ENCODE measurements at places on chromosomes 3 and 15.

- no peak for DNase-seq
These were observed 38.9 kb upstream of the PIK3CB start for GRCh38 chr3:138873471-138874278.

DNA sequence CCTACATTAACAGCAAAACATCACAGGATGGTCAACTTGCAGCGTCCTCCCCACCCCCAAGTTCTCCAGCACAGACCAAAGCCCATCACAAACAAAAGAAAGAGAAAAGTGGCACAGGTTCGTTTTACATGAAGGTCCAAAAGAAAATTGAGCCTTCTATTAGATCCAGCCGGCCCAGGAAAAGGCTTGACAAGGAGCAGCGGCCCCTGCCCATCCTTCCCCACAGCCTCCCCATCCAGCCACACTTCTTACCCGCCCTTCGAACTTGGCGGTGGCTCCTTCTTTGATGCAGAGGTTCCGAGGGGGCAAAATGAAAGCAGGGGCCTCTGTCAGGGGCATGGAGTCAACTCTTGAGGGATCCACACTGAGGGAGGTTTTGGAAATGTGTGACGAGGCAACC is 90.7 kb downstream of the MYLK start:
- no peak for DNase-seq

DNA sequence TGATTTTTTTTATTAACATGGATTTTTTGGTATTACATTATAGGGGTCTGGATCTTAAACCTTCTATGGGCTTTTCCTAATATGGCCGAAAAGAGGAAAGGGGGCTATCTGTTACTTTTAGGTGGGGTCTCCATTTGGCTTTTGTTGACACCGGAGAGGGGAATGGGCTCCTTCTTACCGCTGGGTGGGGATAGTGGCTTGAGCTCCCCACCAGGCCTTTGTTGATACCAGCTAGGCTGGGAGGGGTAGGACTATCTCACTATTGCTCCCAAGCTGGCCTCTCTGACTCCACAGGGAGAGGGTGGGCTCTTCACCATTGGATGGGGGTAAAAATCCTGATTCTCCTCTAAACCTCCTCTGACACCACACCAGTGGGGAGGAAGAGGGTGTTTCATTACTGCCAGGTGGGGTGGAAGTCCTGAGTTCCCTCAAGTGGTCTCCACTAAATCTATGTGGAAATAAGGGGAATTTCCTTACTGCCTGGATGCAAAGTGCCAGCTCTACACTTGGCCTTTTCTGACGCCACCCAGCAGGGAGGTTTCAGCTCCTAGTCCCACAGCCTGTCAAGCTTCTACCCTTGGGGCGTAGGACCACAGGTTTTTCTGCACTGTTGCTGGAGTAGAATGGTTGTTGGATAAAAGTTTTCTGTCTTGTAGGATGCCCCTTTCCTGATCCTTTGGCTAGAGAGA is 572.3 kb downstream of the MAGI1 start:
- DNase-seq: no peak

DNA sequence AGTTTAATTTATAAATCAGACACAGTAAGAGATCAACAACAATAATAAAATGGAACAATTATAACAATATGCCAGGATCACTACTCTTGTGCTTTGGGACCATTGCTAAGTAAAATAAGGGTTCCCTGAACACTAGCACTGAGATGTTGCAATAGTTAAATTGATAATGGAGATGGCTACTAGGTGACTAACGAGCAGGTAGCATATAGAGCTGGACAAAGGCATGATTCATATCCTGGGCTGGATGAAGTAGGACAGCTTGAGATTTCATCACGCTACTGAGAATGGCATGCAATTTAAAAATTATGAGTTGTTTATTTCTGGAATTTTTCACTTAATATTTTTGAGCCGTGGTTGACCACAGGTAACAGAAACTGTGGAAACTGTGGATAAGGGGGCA is 20.7 kb upstream of the MYZAP start:
- DNase-seq: no peak

DNA sequence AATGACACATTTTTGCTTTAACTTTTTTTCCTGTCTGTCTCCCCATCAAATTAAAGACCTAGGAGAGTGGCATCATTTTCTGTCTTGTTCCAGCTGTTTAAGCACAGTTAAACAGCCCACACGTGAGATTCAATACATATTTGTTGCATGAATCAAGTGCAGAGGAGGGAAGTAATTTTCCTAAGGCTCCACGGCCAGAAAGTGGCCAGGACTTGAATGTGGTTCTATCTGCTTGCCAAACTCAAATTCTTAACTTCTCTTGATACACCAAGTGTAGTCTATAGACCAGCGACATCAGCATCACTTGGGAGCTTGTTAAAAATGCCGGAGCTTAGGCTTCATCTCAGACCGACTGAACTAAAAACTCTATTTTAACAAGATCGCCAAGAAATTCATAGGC is 724.8 kb upstream of the CFAP20DC start:
- DNase-seq: no peak

DNA sequence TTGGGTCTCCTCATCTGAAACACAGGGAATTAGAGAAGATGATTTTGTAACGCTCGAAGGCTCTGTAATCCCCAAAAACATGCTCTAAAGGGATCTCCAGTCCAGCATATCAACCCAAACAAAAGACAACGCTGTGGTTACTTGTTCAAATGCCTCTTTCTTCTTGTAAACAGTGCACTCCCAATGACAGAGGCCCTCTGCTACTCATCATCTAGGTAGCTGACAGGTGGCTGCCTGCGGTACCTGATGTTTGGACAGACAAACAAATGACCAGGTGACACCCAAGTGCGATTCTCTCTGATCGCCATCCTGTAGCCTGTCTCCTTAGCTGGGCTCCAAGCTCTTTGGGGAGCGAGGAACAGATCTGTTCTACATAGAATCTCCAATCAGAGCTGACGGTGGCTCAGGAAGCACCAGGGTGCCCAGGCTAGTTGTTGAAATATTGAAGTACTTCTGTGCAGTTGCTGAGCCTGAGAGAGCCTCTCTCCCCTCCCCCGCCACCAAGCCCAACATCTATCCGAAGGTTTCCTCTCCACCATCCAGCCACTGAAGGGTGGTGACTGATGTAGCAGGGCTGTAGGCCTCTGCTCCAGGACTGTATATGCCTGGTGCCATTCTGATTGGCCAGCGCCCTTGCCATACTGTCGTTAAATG is 238.7 kb downstream of the XXYLT1 start:
- no peak for DNase-seq

- no peak for DNase-seq
These were observed 78.1 kb upstream of the EOMES start for GRCh38 chr3:27800261-27800660.

DNA sequence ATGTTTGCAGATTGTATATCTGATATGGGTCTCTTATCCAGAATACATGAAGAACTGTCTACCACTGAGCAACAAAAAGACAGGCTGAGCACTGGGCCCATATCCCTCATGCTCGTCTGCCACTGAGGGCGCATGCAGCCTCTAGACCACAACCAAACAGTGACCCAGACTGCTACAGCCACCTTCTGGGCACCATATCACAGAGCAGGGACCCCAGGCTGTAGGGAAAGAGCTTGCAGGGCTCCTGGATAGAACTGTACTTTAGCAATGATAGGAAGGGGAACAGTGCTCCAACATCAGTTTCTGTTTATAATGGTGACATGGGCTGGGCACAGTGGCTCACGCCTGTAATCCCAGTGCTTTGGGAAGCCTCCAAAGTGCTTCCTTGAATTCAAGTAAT is 40.2 kb upstream of the TMEM87A start:
- no peak for DNase-seq

- no peak for DNase-seq
These were observed at the start of gene TRIM69 for GRCh38 chr15:44736181-44736765. TSS of gene TRIM69 (plus strand) at chr15:44736528. CDS start at chr15:44736705, 177 bp downstream.

DNA sequence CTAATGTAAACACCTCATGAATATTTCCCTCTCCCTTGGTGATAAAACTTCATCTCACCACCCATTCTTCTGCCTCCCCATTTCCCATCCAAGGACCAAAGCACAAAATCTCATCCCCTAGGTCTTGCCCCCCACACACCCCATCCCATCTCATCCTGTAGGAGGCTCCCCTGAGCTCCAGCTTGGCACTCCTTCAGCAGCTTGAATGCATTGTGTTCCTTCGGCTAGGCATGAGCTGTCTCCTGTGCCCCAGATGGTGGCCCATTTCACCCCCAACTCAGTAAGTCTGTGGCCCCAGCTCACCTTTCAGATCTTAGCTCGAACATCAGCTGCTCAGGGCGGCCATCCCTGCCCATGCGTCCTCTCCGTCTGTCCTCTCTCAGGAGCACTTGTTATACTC is 203.6 kb upstream of the NR2F2 start:
- DNase-seq: no peak

- no peak for DNase-seq
These were observed 34.8 kb downstream of the SUMF1 start for GRCh38 chr3:4432259-4432658.

- DNase-seq: no peak
These were observed 12.2 kb downstream of the SLC25A26 start for GRCh38 chr3:66233033-66233432.

DNA sequence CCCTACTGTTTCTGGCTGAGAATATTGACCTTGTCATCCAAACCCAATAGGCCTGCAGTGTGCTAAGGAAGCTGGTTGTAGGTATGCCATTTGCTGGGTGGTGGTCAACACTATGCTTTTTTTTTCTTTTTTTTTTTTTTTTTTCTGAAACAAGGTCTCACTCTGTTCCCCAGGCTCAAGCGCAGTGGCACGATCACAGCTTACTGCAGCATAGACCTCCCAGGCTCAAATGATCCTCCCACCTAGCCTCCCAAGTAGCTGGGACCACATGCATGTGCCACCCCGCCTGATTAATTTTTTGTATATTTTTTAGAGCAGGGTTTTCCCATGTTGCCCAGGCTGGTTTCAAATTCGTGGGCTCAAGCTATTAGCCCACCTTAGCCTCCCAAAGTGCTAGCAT is 35.7 kb upstream of the RHO start:
- no peak for DNase-seq

DNA sequence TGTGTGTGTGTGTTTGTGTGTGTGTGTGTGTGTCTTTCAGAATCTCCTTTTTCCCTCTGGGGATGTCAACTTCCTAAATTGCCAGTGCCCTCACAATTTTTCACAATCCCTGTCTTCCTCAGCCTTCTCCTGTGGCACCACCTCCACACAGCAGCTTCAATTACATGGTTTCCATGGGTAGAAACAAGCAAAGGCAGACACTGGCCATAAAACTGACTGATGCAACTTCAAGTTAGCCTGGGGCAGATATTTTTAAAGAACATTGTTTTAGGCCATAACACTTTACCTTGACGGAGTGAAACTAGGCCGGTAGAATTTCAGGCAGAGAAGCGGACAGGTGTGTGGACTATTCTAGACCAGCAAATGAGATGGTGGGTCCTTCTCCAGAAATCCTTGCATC is 405.8 kb upstream of the SUCLG2 start:
- no peak for DNase-seq

DNA sequence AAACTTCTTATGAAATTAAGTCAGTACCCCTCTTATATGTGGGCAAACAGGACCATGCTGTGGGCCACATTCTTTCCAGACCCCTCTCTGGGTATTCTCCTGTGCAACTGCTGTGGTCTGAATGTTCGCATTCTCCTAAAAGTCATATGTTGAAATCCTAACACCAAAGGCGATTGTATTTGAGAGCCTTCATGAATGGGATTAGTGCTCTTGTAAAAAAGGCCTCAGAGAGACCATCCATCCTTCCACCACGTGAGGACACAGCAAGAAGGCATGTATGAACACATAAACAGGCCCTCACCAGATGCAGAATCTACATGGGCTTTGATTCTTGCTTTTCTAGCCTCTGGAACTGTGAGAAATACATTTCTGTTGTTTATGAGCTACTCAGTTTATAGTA is 68.0 kb upstream of the NAALADL2 start:
- DNase-seq: no peak

DNA sequence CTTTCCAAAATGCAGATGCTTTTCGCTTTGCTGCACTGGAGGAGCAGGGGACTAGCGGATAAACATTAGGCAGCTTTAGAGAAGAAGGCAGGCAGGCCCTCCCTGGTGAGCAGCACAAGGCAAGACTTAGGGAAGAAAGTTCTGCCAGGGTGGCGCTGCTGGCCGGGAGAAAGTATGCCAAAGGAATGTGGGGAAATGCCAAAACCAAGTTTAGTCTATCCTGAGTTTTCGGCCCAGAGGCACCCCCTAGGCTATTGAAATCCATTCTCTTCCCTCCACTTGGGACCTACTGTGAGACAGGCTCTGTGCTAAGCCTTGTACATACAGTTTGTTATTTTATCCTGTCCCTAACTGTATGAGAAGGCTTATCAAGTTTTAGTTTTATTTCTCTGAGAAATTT is 9.2 kb downstream of the SHC4 start:
- DNase-seq: no peak

- no peak for DNase-seq
These were observed 12.9 kb upstream of the PFN2 start for GRCh38 chr3:149983628-149984027.

GRCh38 chr3:130669740-130670139 is 76.9 kb downstream of the PIK3R4 start:
- DNase-seq: no peak

GRCh38 chr3:5675319-5675718 is 487.8 kb downstream of the EDEM1 start:
- no peak for DNase-seq

- no peak for DNase-seq
These were observed 474.0 kb downstream of the EPHB1 start for GRCh38 chr3:135268941-135269532.

DNA sequence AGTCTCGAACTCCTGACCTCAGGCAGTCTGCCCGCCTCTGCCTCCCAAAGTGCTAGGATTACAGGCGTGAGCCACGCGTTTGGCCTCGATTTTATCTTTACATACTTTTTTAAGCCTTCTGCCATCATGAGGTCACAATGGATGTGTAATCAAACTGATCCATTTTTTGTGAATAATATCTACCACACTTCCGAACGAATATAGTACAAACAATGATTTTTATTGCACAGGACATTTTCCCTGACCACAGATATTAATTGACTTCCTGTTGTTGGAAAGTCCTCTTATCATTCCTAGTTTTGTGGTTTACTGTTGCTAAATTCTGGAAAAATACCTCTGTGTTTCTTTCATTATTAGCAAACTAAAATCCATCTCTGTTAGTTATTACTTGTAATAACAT is 68.9 kb downstream of the MINDY2 start:
- DNase-seq: no peak

DNA sequence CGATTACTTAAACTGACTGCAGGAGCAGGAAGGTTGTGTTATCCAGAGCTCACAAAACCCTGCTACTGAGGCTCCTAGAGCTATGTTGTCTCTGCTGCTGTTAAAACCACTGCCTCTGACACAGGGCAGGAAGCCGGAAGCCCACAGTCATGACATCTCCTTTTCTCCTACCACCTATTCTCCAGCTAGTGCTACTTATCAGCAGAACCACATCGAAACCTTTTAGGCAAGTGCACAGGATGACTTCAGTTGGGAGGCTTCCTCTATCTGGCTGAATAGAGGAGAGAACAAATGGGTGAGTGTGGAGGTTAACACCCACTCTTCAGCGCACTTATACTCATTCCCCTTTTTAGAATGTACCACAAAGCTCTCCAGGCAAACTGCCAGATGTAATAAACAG is 638.0 kb downstream of the OTOL1 start:
- no peak for DNase-seq

DNA sequence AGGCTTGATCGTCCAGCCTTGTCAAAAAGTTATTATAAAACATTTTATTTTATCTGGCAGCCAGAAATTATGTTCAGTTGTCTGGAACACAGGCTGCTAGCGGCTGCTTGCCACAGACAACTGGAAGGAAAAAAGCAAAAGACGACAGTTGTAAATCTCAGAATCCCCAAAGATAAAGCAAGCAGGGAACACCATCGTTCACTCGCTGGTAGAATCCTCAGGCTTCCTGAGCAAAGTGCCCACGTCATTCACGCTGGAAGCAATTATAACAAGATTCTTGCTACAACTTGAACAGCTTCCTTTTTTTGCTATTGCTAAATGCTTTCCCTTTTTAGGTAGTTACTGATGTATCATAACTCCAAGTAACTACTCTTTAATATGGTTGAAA is 33.6 kb downstream of the ADAMTS17 start:
- no peak for DNase-seq

Measured in stimulated activated CD8-positive, alpha-beta memory T cell treated with anti-CD3 and anti-CD28 coated beads, Interleukin-4, amount 100 ng/mL, for 4 hours (primary cell).